ENCODE measurements at places on chromosomes 11 and 22.
A peak's percentile ranks its signal among the peaks of the same experiment; 100 is the strongest.

DNA sequence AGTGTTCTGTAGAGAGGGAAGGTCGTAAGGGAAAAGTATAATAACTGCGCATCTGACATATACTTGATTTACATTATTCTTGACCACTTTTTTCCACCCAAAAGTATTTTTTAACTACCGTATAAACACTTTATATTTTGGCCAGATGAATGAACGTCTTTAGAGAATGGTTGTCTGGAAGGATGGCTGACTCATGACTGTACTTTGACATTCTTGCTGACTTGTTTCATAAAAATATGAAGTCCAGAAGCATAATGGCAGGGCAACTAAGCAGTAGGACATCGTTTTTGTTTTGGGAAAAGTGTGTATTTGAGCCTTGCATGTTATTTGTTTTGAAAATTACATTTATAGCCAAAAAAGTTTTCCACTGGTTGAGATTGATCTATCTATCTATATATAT is 110.0 kb downstream of the OSBP2 start:
- DNase-seq, result no peak

GRCh38 chr22:25849522-25849921 is 107.5 kb downstream of the MYO18B start:
- DNase-seq, result no peak

GRCh38 chr22:27850000-27850521 is 48.5 kb upstream of the MN1 start:
- DNase-seq, result peak; percentile 29

GRCh38 chr22:19665784-19666672 is 48.3 kb upstream of the SEPTIN5 start:
- DNase-seq, result no peak

- DNase-seq, result no peak
These were observed 66.9 kb upstream of the TTLL12 start for GRCh38 chr22:43253839-43254238.

DNA sequence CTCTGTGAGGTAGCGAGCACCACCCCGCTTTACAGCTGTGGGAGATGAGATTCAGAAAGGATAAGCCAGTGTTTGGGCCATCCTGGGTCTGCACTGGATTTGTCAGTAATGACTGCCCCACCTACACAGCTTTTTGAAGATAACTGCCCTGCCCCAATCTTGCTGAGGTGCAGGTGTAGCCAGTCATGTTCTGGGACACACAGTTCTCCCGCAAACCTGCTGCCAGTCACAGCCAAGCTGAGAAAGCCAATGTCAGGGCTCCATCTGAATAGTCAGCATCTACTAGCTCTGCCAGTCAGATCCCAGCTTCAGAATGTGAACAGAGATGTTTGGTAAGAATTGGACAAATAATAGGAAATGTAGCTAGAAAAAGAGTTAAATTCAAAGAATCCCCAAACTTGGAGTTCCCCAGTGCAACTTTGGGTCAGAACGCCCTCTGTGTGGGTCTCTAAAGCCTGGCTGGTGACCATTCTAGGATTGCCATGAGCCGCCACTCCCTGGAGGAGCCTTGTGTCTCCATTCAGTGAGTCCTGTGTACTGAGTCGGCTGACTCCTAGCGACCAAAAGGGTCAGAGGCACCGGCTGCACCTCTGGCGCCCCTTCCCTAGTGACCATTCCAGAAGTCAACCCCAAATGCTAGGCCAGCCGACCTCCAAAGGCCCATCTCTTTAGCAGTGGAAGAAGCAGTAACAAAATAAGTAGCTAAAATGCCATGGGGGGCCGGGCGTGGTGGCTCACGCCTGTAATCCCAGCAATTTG is 2.4 kb upstream of the MB start:
- DNase-seq, result no peak

DNA sequence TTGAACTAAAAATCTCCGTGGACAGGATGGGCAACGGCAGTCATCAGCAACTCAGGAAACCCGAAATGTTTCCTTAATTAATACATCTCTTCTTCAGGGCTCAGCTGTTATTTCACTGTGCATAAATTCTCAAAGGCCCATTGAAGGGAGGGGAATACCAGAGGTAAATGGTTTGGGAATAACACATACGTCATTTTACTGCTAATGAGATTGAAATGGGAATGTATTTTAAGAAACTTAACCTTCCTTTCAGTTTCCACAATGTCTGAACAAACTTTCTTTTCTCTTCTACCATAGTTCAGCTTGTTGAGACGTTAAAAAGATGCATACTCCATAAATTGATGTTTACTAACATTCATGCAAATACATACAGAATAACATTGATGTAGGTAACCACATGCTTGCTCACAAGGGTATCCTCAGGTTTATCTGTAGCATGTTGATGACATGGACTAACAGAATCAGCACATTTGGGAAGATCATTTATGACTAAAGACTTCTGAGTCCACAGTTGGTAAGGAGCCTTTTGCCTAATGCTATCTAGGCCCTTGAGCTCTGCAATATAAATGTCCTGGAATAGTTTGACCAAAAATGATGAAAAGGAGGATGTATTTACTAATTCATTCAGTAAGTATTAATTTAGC is 7.7 kb upstream of the PRRG4 start:
- no peak for DNase-seq

GRCh38 chr11:87290304-87290922 is 252.7 kb downstream of the TMEM135 start:
- DNase-seq, result peak; percentile 79

GRCh38 chr22:36328635-36329253 is 59.0 kb downstream of the MYH9 start:
- DNase-seq, result no peak
